Lower leg skin (tissue), 4 donors: ENCODE measurements at places on chromosomes 4 and X.

- no peak for DNase-seq
Measured at GRCh38 chr4:110669663-110670062, 46.8 kb upstream of the PITX2 start.

- no peak for DNase-seq
Measured at GRCh38 chr4:111519683-111520082, 625.6 kb upstream of the FAM241A start.

- no peak for DNase-seq
Measured at GRCh38 chr4:96170198-96170597, 330.3 kb downstream of the PDHA2 start.

GRCh38 chr4:6340446-6341015 is 70.9 kb downstream of the WFS1 start:
- no peak for DNase-seq

DNA sequence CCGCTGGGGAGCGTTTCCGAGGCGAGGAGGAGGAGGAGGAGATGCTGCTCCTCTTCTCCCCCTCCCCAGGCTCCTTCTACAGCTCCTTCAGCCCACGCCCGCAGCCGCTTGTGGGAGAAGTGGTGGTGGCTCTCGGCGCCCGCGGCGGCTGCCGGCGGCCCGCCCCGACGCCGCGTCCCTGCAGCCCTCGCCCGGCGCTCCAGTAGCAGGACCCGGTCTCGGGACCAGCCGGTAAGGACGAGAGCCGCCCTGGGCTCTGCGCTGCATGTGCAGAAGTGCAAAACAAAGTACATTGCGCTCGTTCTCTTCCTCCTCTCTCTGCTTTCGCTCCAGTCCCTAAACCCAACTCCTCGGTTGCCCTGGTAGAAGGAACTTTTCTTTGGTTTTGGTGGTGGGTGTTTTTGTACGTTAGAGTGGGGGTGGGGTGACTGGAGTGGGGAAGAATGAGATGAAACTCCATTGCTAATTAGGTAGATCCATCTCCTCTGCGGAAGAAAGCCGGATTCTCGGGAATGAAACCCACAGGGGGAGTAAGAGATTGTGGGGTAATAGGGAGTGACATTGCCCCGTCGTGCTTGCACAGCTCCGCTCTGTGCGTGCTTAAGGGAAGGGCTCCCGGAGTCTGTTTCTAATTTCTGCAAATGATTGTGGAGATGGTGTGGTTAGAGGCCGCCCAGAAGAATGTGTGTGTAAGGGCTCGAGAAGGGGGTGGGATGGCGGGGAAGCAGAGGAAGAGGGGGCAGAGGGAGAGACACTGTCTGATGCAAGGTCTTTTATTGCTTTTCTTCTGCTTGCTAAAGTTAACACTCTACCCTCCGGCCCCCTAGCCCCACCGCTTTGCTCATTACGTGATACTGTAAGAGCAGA is 677 bp downstream of the PTPN13 start:
- DNase-seq, result peak; percentile 55

GRCh38 chrX:85828771-85829170 is 218.6 kb downstream of the CHM start:
- no peak for DNase-seq

- DNase-seq, result no peak
Measured at GRCh38 chrX:113512700-113513395, 672.2 kb upstream of the AMOT start.

DNA sequence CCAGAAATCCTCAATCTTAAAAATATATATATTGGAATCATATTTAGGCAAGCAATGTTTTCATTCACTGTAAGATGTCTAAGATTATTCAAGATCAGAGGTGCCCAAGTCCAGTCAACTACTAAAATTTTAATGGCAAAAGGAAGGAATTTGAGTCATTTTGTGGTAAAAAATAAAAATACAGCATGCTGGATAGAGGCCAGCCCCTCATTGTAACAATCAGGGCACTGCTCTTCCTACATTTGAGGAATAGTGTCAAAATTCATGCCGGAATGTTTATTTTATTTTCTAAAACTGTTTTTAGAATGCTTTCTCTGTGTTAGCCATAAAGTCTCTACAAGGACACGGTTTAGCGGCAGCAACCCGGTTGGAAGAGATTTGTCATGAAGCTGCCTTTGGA is 49.9 kb upstream of the SRD5A3 start:
- no peak for DNase-seq

- DNase-seq, result no peak
Measured at GRCh38 chrX:110145854-110146253, 142.9 kb downstream of the TMEM164 start.

DNA sequence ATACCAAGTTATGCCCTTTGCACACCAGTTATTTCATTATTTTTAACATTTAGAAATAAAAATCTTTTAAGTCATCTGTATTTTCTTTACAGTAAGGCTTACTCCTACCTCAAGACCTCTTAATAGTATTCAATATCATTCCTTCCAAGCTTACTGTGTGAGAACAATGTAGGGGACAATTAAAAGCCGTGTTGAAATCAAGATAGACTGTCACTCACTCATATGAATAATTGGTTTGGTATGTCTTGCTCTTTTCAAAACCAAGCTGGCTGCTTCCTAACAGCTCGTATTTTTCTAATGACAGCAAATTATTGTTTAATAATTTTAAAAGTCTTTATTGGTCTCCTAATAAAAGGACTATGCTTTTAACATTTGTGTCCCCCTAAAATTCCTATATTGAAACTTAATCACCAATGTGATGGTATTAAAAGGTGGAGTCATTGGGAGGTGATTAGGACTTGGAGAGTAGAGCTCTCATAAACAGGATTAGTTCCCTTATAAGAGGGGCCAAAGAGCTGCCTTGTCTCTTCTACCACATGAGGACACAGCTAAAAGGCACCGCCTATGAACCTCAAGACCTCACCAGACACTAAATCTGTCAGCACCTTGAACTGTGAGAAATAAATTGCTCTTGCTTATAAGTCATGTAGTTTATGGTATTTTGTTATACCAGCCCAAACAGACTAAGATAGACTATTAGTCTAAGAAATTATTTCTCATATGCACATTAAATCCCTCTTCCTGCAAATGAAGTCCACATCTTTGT is 4.1 kb downstream of the ABCB7 start:
- no peak for DNase-seq

GRCh38 chr4:179225594-179225993 is 1783.4 kb upstream of the AGA start:
- no peak for DNase-seq

- no peak for DNase-seq
Measured at GRCh38 chr4:151031831-151032605, 16.9 kb upstream of the LRBA start.

GRCh38 chr4:111066001-111066400 is 443.1 kb upstream of the PITX2 start:
- no peak for DNase-seq

DNA sequence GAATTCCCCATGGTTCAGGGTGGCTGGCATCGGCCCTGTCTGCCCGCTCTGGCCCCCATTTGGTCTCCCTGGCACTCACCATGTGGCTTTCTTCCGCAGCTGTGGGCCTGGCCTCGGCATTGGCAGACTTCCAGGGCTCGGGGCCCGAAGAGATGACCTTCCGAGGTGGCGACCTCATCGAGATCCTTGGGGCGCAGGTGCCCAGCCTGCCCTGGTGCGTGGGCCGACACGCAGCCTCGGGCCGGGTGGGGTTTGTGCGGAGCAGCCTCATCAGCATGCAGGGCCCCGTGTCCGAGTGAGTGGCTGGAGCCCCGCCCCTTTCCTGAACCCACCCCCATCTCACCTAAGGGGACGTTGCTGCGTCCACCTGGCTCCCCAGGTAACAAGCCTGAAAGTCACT is 20.1 kb downstream of the SH3TC1 start:
- no peak for DNase-seq

DNA sequence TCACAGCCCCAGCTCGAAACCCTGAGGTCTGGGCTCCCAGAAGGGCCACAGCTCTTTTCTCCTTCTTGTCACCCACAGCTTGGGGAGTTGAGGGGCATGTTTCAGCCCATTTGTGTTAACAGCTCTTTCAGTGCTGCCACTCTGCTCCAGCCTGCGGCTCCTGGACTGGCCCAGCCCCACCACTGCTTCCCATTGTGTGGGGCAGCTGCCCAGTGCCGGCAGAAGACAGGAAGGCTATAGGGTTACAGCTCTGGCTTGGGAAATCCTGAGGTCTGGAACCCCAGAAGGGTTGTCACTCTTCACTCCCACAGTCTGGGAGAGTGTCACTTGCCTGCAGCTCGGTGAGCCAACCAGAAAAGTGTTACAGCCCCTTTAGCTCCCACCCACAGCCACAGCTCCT is 7.0 kb upstream of the HNRNPD start:
- DNase-seq, result no peak

- no peak for DNase-seq
Measured at GRCh38 chrX:39828971-39829370, 268.8 kb downstream of the BCOR start.

- DNase-seq, result no peak
Measured at GRCh38 chrX:13284570-13284969, 35.3 kb downstream of the ATXN3L start.

- no peak for DNase-seq
Measured at GRCh38 chr4:121070274-121070673, 2.1 kb downstream of the NDNF start.

- no peak for DNase-seq
Measured at GRCh38 chrX:46642145-46642544, 68.6 kb downstream of the CHST7 start.

- DNase-seq, result no peak
Measured at GRCh38 chrX:18010253-18010652, 149.2 kb upstream of the RAI2 start.
